ENCODE measurements at places on chromosomes 7 and 10.

DNA sequence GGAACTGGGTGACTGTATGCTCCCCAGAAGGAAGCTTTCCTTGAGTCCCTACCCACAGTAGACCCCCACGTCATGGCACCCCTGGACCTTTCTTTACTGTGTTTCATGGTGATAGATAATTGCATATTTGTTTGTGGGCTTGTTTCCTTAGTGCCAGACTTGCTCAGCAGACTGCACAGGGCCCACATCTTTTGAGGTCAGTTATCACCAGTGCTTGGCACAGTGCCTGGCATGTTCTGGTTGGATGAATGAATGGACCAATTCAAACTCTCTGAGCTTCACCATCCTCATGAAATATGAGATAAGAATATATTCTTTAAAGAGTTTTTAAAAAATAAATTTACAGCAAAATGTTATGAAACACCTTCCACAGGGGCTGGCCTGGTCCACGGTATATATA is 78.4 kb upstream of the EMX2 start:
- no peak for DNase-seq

DNA sequence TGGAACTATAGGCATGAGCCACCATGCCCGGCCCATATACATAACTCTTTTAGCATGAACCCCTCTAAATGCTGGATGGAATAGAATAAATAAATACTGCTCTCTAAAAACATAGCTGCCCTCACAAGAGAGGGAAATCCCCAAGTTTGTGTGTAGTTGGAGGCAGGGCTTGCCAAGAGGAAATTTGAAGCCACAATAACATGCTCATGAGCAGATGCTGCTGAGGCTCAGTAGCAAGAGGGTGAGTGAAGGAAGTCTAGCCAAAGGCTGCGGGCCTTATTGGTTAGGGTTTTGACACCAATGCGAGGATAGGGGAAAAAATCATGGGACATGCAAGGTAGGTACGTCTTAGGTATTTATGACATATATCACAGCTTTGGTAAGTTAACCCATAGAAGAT is 17.3 kb downstream of the TPK1 start:
- no peak for DNase-seq

- no peak for DNase-seq
Measured at GRCh38 chr7:2032030-2032875, 200.5 kb downstream of the MAD1L1 start.

DNA sequence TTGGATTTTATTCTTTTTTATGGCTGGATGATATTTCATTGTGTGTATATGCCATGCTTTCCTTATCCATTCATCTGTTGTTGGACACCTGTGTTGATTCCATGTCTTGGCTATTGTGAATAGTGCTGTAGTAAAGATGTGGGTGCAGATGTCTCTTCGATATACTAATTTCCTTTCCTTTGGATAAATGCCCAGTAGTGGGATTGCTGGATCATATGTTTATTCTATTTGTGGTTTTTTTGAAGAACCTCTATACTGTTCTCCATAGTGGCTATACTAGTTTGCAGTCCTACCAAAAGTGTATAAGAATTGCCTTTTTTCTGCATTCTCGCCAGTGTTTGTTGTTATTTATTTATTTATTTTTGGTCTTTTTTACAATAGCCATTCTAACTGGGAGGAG is 159.8 kb downstream of the WNT2 start:
- no peak for DNase-seq

GRCh38 chr7:141960687-141961422 is 12.7 kb downstream of the TAS2R38 start:
- no peak for DNase-seq

DNA sequence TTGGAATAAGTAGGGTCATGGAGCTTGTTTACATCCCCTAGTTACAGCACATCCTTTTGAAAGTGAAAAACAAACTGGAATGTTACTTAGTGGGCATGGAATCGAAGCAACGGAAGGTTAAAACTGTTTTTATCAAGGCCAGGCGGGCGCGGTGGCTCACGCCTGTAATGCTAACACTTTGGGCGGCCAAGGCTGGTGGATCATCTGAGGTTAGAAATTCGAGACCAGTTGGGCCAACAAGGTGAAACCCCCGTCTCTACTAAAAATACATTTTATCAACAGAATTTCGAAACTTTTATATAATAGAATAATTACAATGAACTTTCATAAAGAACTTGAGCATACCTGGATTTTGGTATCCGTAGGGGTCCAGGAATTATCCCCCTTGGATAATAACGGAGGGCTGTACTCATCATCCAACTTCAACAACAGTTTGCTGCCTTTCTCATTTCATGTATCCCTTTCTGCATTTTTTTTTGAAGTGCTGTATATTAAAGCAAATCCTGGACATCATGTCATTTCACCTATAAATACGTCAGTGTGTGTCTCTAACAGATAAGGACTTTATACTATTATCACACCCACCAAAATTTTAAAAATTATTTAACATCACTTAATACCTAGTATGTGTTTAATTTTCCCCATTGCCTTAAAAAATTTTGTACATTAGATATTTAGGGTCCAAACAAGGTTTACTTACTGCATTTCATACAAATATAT is 1.3 kb upstream of the TMED4 start:
- no peak for DNase-seq

DNA sequence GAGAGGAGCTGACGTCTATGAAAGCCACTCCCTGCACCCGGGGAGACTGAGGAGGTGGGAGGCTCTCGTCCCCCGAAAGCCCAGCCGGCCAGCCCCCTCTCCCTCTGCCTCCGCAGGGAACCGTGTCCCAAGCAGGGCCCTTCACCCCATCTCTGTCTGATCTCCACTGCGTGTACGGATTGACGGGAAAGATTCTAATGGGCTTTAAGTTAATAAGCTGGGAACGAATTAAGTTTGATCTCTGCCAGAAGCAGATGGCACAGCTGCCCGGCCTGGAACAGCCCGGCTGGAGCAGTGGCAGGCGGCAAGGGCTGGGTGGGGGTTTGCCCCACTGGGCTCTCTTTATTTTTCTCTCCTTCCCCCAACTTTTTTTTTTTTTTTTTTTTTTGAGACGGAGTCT is 6.1 kb upstream of the SLC29A4 start:
- no peak for DNase-seq

DNA sequence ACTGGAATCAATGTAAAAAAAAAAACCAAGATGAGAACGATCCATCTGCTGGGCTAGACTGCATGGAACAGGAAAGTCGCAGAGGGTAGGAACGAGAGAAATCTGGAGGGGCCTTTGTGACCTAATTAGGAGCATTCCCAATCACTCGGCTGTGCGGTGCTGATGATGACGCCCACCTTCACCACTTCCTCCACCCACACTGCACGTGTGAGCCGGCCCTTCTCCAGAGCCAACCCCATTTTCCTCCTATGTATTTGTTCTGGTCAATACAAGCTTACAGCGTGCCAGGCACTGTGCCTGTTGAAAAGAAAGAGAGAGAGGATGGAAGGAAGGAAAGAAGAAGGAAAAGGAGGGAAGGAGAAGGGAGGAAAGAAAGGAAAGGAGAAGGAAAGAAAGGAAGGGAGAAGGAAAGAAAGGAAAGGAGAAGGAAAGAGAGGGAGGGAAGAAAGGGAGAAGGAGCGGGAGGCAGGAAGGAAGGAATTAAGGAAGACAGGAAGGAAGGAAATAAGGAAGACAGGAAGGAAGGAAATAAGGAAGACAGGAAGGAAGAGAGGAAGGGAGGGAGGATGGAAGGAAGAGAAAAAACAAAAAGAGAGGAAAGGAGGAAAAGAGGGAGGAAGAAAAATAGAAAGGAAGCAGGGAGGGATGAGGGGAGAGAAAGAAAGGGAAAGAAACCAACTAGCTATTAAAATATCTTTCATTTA is 35.5 kb upstream of the PTF1A start:
- no peak for DNase-seq

DNA sequence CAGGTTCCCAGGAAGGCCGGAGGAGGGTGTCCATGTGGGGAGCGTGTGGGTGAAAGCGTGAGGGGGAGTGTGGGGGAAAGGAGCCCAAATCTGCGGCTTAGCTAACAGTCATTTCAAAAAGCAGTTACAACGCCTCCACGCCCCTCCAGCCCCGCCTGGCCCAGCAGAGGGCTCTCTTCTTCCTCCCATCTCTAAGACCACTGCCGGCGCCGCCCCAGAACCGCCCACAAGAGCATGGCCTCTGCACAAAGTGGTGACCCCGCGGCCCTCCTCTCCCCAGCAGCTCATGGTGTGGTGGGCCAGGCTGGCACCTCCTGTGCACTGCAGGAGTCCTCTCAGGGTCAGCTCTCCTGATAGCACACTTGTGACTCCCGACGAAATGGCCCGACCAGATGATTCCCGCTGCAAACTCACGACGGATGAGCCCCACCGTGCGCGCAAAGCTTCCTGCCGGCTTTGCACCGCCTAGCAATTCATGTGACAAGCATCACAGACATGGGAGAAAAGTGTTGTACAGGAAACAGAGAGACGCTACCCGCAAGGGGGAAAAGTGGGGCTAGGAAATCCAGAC is 12.4 kb upstream of the HUS1 start:
- no peak for DNase-seq

DNA sequence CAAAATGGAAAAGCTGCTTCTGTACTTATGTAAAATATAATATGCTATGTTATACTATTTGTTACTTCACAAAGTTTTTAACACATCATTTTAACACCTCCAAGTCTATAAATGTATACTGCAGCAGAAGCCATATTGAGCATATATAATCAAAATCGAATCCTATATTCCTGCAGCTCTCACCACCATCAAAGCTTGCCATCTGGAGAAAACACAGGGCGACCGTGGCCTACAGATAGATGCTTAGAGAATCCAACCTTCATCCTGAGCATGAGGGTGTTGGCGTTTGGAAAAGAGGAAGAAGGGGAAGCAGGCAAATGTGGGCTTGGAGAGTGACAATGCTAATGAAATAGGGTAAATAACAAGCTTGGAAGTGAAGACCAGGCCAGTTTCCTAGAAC is 258.8 kb upstream of the IMMP2L start:
- no peak for DNase-seq
